ENCODE measurements at places on chromosomes 6 and 20.
A peak's percentile ranks its signal among the peaks of the same experiment; 100 is the strongest.

DNA sequence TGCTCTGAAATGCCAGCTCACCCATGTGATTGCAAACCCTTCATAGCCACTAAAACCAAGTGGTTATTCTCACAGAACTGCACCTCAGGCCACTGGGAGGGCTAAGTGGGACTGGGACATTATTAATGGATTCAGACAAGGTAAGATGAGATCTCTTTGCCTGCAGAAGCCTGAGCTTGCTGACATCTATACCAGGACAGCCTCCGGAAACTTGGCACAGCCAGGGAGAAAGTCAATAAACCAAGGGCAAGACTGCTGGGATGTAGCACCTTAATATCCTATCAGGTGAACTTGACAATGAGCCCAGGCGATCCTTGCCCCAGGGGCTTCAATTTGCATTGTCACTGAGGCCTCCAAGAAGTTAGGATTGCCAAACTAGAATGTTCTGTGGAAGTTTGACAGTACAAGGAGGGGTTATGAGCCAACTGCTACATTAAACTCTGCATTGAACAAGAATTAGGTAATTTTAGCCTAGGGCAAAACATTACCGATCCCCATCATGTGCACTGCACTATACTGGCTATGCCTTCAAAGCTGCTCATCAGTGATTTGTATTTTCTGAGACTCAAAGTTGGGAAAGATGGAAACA, 60.1 kb upstream of the RALGAPA2 start:
- no peak for DNase-seq

DNA sequence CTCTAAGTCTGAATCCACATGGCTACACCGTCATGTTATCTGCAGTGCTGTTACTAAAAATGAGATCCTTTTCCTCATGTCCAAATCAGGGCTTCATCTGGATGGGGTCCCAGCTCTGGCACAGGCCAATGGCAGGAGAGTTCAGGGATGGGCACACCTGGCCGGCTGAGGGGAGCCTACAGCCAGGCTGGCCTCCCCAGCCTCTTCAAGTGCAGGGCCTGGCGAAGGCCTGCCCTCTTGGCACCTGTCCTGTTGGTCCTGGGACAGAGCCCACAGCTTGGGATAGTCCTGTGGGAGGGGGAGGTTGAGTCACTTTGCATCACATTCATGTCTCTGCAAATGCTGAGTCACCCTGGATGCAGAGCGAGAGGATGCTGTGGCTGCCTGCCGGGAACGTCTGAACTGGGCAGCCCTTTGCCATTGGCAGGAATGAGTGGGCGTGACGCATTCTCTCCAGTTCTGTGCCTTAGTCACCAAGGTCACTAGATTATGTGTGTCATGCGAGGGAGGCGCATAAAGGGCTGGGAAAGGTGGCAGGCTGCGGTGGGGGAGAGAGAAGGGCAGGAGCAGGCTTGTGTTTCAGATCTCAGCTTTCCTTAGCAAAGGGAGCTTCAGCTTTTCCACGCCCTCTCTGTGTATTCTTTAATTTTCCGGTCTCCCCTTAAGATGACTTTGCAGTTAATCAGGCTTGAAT, 223.2 kb upstream of the ECI2 start:
- DNase-seq = no peak

DNA sequence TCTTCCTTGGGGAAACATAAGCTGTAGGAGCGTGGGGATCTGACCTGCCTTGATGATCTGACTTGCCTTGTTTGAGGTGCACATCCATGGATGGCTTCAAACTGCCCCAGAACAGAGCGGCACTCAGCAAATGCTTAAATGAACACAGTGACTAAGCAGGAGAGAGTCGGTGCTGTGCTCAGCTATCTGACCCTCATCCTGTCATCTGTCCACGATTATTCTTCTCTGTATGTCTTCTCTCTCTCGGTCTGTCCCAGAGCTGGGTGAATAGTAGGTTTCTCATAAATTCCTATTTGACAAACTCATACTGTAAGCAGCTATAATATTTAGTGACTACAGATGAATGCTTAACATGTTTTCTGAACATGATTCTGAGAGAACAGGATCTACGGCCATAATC, 37.3 kb downstream of the TRAM2 start:
- no peak for DNase-seq

- no peak for DNase-seq
These were observed 4.7 kb downstream of the SRSF3 start for GRCh38 chr6:36598739-36599318.

GRCh38 chr20:38326309-38326708, 20.0 kb upstream of the LBP start:
- no peak for DNase-seq

- no peak for DNase-seq
These were observed 613.7 kb upstream of the FLRT3 start for GRCh38 chr20:14951105-14951504.

- DNase-seq = no peak
These were observed 46.0 kb downstream of the SERAC1 start for GRCh38 chr6:158122048-158122447.

DNA sequence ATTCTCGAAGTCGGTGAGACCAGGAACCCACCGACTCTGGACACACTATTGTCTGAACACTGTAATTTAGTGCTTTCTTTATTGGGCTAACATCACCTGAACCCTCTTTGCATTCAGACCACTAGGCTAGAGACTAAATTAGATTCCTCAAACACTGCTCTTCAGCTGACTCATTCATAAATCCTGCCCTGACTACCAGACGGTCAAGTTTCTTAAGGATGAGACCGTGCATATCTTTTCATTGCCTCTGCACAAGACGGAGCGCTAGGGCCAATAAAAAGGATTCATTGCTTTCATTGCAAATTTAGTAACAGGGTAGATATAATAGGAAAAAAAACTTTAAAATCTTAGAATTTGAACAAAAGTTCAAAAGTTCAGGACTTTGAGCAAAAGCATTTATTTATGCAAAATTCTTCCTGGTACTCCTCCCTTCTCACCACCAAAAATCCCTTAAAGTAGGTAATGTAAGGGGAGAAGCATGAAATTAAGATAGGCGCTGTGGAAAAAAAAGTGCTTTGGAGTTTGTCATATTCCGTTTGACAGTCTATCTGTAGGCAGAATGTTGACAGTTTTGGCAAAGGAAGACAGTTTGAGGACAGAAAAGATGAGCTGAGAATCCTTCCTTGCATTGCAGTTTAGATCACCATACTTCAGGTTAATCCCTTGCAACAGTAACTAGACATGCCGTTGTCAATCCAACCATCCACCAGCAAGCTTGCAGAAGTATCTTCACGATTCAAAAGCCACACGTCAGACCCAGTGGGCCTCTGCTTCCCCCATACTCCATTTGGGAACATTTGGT, 328.6 kb upstream of the JARID2 start:
- no peak for DNase-seq

DNA sequence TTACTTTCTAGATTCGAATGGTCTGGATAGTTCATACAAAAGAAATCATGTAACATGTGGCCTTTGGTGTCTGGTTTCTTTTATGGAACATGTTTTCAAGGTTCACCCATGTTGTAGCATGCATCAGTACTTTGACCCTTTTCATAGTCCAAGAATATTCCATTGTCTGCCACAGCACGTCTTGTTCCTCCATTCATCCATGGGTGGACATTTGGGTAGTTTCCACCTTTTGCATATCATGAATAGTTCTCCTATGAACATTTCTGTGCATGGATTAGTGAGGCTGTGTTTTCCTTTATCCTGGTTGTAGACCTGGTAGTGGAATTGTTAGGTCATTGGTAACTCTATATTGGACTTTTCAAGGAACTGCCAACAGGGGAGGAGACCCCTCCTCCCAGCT, 31.7 kb downstream of the GSTA3 start:
- no peak for DNase-seq

- no peak for DNase-seq
These were observed 9.3 kb downstream of the TCF21 start for GRCh38 chr6:133898263-133898662.

- no peak for DNase-seq
These were observed 30.4 kb downstream of the AFDN start for GRCh38 chr6:167856999-167857660.

DNA sequence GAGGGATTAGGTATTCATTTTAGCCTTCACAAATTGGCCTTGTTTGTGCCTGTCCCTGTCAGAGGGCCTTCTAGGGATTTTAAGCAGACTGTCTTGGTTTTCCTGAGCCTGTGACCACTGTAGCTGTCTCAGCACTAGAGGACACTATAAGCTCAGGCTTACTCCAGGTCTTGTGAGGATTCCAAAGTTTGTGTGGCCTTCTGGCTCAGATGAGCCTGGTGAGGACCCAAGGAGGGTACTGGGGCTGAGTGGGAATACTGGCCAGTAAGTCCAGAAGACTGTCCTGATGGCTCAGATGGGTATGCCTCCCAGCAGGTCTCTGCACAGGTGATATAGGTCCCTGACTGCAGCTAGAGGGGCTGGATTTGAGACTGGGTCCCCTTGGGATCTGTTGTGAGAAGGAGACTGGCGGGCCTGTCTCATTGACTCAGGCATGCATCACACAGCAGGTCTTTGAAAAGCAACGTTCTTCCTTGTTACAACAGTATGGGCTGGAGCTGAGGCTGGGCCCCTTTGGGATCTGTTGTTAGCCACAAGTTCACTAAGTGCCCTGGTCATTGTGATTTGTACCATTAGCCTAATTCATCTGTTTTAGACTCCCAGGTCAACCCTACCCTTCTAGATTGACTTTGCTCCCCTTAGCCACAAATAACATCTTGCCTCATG, 26.3 kb upstream of the TFB1M start:
- no peak for DNase-seq

GRCh38 chr20:60031107-60031506, 72.9 kb downstream of the CDH26 start:
- no peak for DNase-seq

GRCh38 chr20:8305449-8305978, 173.4 kb downstream of the PLCB1 start:
- peak; percentile 51 for DNase-seq
